ENCODE measurements at places on chromosomes 1 and 21.

DNA sequence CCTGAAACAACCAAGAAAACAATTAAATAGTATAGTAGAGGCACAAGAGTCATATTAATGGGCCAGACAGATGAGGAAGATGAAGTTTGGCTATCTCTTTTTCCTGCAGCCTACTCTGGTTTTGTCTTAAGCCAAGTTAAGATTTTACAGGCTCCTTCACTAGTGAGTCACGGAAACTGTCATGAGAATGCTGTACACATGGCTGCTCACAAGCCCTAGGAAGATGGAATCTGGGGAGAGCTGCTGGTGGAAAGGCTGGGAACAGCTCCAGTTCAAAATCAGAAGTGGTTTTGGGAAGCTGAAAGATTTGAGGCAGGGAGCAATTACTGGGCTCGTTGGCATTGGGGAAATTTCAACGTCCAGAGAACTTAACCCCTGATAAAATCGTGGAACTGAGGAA, 46.4 kb upstream of the S1PR1 start:
- DNase-seq = no peak

DNA sequence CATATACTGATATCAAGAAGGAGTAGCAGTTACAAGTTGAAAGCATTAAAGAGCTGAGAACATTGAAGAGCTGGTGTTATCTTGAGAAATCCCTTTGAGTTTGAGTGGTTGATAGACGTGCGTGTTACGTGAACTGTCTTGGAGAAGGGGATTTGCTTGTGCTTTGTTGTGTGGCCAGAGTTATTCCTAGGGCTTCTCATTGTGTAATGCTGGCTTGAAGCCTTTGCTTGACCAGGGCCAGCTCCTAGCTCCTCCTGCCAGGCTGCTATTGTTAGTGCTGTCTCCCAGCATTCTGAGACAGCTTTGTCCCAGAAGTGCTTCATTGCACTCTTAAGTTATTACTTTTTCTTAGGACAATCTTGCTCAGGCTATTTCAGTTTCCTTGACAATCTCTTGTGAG, 116.2 kb upstream of the KCNK2 start:
- DNase-seq = no peak

DNA sequence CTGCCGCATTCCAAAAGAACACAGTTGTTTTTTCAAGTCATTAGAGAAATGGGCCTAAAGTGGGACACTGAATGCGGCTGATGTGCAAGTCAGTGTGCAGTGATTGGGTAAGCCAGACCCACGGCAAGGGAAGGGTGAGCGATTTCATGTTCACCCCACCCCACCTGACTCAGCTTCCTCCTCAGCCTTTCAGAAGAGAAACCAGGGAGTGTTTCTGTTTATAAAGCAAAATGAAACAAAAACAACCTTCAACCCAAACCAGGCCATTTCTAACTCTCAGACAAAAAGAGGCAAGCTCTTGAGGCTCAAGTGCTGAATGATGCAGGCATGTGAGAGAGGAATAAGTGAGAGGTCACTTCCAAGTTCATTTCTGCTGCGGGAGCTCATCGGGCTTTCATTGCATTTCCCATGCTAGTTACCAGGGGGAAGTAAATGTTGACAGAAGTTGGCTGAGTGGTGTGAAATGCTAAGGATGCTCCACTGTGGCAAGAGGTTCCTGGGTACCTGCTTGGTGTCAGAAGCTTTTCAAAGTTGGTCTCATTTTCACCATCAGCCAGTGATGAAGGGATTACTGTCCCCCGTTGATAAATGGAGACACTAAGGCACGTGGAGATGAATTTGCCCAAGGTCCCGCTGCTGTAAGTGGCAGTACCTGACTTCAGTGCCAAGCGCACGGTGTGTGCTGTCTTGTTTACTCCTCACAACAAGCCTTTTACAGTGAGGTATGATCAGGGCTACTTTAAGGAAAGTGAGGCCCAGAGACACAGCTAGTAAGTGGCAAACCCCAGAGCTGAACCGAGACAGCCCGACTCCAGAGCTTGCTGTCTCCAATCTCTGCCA, 29.1 kb downstream of the STPG1 start:
- DNase-seq = no peak

- no peak for DNase-seq
Measured at GRCh38 chr1:78622548-78622947, 2.3 kb downstream of the IFI44L start.

- DNase-seq = no peak
Measured at GRCh38 chr1:232598133-232598532, 31.8 kb downstream of the SIPA1L2 start.

GRCh38 chr1:228039006-228039903, 32.5 kb downstream of the WNT3A start:
- no peak for DNase-seq

DNA sequence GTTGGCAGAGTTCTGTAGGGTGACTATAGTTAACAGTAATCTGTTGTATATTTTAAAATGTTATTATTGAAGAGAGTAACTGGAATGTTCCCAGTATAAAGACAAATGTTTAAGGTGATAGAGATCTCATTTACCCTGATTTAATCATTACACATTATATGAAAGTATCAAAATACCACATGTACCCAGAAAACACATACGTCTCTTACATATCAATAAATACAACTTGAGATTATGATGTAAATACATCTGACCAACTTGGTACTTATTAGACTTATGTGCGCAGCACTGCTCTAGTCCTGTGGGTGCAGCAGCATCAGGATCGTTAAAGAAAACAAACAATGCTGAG, 670 bp upstream of the PARK7 start:
- no peak for DNase-seq

DNA sequence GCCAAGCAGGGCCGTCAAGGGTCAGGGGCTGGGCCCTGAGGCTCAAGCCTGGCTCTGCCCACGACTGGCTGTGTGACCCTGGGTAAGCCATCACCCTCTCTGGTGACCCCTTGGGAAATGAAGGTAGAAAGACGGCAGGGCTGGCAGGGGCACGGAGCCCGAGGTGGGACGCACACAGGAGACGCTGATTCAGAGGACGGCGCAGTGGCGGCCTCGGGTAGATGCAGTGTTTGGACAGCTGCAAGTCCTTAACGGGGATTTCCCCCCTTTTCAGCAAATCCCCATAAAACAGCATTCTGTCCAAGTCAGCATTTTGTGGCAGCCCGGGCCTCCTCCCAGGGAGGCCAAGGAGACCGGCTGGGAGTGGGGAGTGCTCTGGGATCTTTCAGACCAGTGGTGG, 16.7 kb downstream of the COL8A2 start:
- DNase-seq = no peak

Data from NCI-H2171 treated with DMSO at 0.1 percent for 48 hours (cell line).